ENCODE measurements at places on chromosomes 12 and 14.
A peak's percentile ranks its signal among the peaks of the same experiment; 100 is the strongest.

DNA sequence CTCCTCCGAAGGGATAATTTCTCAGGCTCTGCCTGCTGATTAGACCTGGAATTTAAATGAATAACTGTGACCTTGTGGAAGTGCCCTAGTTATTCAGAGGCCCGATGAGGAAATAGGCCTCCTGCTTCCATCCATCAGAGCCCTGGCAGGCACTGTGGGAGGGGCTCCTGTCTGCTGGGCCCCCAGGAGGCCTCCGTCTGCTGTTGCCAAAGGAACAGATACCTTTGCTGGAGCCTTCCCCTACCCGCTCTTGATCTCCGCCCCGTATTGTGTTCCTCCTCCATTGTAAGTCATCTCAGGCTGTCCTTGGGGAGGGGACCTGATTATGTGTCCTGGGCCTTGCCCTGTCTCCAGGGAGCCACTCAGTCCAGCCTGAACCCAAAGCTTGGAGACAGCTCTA is 112.3 kb downstream of the NRXN3 start:
- no peak for DNase-seq

DNA sequence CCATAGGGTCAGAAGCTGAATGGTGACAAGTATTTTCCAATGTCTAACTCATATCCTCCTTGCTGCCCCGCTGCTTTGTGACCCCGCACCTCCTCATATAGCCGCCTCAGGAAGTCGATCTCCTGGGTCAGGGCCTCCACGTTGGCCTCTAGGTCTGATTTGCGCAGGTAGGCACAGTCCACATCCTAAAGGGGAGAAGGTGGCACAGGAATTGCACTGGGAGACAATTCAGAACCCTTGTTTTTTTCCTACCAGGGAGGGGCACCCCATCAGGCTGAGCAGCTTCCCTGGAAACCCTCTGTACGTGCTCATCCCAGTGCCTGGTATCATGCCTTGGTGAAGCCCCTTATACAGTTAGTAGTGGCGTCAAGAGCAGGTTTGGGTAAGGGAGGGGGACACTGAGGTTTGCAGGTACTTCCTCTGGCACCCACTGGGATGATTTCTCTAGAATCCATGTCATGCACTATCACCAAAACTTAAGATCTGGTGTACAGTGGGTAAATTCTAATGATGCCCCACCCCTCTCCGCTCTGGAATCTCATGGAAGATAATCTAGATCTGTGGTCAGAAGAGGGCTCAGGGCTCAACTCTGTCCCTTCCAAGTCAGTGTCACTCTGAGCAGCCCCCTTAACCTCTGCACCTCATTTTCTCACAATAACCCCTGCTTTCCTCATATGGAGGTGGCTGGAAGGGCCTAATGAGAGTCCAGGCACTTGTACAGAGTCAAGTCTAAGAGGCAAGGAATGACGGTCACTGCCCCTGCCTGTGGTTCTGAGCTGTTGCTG is 20.1 kb upstream of the KRT86 start:
- no peak for DNase-seq

GRCh38 chr12:31728289-31728916 is 418 bp downstream of the AMN1 start:
- DNase-seq, result peak; percentile 28

DNA sequence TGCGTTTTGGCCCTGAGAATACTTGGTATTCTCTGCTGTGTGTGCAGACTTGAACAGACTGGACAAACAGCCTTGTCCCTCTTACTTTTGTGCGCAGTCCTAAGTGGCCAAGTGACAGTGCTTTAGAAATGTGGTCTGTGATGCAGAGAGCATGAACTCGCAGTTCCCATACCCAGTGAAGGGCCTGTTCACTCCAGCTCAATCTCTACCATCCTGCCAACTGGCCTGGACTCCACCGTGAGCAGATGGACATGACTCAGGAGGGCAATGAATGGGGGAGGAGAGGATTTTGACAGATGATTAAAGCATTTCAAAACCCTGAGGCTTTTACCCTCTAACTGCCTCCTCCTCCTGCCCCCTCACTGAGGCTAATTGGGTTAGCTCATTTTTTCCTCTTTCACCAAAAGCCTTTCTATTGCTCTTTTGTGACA is 62.5 kb upstream of the PYGL start:
- DNase-seq, result no peak

- DNase-seq, result peak; percentile 6
These were observed 23.1 kb downstream of the BICDL1 start for GRCh38 chr12:120012067-120012621.

GRCh38 chr12:92216092-92216491 is 70.4 kb upstream of the BTG1 start:
- no peak for DNase-seq

DNA sequence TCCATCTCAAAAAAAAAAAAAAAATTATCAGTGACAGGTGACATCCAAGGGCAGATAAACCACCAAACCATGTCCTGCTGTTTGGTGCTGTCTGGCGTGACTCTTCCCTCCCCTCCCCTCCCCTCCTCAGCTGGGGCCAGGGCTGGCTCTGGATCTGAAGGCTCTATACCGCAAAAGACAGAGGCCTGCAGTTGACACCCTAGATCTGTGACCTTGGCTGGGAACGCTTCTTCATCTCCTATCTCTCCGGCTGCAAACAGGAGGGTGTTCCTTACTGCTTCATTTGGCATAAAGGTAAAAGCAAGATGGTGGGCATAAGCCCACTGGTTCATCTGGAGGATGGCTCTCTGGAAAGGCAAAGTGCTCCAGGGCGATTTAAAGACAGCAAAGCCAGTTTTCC is 126.8 kb upstream of the PRMT8 start:
- no peak for DNase-seq

DNA sequence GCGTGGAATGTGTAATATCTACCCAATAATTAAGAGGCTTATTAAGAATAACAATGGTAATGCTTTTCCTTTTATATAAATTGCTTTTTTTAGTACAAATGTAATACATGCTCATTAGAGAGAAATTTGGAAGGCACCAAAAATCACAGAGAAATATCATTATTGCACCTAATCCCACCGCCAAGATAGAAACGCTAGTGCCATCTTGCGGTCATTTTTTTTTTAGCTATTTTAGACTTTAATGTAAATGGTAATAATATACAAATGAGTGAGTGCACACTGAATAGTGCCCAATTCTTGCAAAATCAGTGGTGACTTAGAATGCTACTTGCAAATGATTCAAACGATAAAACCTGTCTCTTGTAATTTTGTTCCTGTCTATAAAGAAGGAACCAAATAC is 576.8 kb upstream of the TMEM132C start:
- no peak for DNase-seq

DNA sequence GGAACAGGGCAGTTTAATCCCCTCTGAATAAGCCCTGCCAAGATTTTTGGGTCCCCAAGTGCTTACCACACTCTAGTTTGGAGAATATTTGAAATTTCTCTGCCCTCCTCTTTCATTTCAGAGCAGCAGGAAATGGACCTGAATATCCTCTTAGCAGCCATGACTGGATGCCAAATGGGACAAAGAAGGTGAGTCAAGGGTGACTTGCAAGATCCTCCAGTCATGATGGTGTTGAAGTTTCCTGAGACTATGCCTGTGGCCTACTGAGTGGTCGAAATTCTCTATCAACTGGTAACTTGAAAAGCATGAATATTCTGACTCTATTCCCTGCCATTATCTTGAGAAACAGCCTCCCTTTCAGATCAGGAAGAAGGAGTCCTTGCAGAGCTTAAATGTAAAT is 1674.7 kb upstream of the SEL1L start:
- no peak for DNase-seq

DNA sequence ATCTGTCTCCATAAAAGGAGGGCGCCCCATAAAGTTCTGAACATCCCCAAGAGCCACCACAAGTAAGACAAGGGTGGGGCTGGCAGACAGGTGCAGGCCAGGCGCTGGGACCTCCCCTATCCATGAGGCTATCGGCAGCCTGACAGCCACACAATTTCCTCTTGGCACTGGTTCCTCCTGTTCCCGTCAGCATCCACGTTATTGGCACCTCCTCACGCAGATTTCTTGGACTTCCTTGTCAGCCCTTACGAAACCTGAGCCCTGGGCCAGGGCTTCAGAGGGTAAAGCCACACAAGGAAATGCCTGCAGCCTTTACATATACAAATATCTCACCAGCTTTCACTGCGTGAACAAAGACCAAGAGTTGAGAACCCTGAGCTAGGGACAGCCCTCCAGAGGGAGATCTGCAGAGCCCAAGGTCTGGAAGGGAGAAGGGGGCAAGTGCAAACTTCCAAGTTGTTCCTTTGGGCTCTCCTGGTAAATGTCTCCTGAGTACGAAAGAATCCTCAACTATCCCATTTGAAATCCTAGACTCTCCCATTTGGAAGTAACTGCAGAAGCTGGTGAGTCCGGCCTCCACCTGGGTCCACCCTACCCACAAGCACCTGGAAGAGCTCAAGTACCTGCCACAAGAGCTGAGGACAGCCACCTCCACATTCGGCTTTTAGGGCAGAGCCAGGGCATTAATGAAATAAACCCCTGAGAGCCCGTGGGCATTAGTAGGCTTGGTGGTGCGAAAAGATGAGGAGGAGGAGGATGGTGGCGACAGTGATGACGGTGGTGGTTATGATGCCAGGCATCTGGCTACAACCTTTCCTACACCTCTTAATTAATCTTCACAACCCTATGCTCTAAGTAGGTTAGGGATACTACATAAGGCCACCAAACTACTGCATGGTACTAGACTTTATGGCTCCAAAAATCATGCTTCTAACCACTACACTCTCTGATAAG is 5.5 kb upstream of the TC2N start:
- no peak for DNase-seq

- no peak for DNase-seq
These were observed 36.9 kb downstream of the BCL11B start for GRCh38 chr14:99234961-99235571.

GRCh38 chr12:106415134-106415533 is 57.6 kb downstream of the POLR3B start:
- no peak for DNase-seq

DNA sequence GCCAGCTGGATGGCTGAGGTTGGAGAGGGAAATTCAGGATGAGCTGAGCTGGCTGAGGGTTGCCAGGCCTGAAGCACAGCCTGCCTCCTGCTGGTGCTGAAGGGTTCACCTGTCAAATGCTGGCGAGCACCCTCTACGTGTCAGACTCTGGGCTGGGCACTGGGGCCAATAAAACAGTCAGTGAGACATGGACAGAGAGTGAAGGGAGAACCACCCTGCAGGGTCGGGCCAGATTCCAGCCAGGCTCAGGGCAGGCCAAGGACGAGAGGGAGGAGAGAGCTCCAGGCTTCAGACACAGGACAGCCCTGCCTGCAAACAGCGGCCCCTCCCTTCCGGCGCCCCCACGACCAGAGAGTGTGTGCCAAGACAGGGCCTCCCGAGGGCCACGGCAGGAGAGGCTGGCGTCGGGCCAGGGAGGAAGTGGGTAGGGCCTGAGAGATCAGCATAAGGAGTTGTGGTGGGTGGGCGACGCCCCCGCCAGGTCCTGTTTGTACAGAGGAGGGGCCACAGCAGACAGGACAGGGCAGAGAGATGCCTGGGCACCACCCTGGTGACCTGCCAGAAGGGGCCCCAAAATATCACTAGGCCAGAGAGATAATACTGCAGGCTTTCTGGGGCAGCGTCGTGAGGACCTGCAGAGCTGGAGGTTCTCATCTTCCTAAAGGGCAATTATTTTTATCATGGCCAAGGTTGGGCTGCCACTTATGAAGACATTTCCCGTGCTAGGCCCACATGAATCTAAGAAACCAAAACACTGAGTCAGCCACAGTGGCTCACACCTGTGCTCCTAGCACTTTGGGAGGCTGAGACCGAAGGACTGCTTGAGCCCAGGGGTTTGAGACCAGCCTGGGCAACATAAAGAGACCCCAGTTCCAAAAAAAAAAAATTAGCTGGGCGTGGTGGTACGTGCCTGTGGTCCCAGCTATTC is 73.1 kb upstream of the GPR68 start:
- no peak for DNase-seq

DNA sequence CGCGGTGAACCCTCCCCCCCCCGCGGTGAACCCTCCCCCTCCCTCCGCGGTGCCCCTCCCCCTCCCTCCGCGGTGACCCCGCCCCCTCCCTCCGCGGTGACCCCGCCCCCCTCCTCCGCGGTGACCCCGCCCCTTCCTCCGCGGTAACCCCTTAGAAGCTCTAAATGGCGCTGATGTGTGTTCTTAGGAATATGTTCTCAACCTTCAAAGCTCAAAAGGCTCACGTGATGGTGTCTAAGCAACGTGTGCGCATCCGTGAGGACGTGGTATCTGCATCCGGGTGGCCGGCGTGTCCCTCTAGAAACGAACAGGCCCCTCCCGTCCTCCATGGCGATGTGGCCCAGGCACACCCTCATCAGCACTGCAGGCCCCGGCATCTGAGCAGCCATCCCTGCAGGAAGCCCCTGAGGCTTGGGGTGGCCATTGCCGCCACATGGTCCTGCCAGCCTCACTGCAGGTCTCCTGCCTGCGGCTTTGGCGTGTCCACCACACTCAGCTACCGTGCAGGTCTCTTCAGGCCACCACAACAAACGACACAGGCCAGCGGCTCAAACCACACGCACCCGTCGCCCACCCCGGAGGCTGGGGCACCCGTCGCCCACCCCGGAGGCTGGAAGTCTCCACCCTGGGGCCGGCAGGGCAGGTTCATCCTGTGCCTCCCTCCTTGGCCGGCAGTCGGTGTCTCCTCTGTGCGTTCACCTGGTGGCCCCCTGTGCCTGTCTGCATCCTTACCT is 14.5 kb upstream of the FBRSL1 start:
- DNase-seq, result no peak

DNA sequence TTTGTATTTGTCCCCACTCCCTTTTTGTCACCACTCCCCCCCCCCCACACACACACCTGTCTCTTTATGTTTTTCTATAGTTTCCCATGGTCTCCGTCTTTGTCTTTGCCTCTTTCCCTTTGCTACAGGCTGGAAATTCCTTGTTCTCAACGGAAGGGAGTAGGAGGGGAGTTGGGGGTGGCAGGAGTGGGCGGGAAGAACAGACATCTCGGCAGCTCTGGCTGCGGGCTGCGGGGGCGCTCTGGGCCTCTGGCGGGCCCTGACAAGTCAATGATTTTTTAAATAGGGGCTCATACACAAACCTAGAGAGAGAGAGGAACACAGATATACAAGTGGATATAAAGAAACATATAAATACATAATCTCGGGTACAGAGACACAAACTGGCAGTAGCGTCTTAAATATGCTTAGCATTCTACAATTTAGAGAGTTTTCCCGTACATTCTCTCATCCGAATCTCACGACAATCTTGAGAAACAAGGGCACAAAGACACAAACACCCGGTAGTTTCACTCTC is 2.4 kb upstream of the NAB2 start:
- peak; percentile 46 for DNase-seq

- no peak for DNase-seq
These were observed 221.0 kb downstream of the CACNA1C start for GRCh38 chr12:2273751-2274150.

GRCh38 chr14:79516009-79516408 is 695.3 kb downstream of the DIO2 start:
- DNase-seq, result peak; percentile 70

DNA sequence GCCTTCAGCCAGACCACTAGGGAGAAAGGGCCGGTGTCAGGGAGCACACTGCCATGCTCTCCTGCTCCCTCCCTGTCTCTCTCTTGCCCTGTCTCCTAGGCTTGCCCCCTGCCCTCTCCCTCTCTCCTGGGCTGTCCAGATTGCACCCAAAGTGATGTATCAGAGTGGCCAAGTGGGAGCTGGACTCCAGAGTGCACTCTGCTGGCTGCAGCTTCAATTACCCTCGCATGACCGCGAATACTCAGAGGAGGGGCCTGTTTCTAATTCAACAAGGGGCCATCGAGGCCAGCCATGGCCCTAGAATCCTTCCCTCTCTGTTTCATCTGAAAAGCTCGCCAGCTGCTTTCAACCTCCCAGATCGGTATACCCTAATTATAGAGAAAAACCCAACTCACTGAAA is 206.4 kb upstream of the FKBP4 start:
- DNase-seq, result no peak

GRCh38 chr12:49763006-49763591 is 21.7 kb downstream of the TMBIM6 start:
- no peak for DNase-seq

GRCh38 chr12:27449026-27449425 is 2.5 kb downstream of the SMCO2 start:
- DNase-seq, result no peak

Data from NCI-H1436 (cell line).